ENCODE measurements at places on chromosomes 4 and X. TPM values are rescaled to one million over a fixed set of nuclear protein-coding genes. Genes with fewer than 3 reads are reported as not detected.

The PDLIM5 gene
- 16.5 TPM for total RNA-seq

The NXF2B gene
- not detected for total RNA-seq

The NUP62CL gene
- 1.1 TPM for total RNA-seq

The LEF1 gene
- 131 TPM for total RNA-seq

DNA sequence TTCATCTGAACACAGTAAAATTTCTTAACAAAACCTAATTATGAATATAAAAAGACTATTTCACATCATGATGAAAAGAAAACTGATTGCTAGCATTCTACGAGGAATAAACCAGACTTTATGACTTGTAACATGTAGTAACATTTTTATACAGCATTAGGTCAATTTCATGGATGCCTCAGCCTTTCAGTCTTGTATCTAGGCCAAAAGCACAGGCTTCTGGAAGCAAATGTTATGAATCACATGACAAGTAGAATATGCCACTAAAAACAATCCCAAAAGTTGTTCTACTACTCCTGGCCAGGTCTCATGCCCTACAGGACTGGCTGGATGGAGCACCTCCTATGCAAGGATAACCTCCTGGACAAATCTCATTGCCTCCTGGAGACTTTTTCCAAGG, 101.2 kb downstream of the ARHGAP6 start:
- no peak for DNase-seq

DNA sequence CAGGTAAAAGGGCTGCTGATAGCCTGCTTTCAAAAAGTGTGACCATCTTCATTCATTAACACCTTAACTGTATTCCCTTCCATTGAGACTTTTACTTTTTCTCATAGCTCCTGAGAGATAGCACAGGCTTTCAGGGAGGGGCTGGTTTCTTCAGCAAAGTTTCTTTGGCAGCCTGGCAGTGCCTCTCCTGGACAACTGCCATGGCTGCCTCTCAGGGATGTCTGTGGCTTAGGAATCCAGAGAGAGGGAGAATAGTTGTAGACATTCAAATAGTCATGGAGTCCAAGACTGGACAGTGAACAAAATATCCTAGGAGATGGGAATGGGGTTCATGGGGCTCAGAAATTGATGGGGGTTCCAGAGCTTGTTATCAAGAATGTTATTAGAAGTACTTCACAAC, 81.1 kb downstream of the FAM47B start:
- no peak for DNase-seq

- no peak for DNase-seq
These were observed 133.0 kb downstream of the SHROOM4 start for GRCh38 chrX:50680990-50681389.

DNA sequence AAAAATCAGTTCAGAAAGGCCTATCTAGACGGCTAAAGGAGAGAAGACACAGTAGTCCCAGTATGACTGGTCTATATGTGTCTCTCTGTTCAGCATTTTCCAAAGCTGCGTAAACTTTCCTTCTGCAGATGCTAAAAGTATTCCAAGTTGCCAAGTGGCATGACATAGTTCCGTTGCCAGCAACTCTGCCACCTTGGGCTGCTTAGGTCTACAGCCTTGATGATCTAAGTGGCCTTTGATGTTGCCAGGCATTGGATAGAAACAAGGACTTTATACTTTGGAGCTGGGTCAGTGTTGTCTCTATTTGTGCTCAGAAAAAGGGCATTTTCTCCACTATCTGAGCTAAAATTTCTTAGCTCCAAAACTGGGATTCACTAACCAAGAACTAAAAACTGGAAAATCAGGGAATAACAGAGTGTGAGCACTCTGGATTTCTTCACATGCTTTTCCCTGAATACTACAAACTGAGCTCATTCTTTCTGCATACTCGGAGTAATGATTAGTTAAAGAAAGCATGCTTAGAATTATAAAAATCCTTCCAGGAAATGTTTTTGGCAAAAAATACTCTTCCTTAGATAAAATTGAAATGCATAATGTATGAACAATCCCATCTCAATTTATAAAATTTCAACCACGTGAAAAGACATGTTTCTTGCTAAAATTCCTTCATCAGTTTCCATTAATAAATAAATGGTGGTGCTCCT, 191.4 kb downstream of the ADAMTS3 start:
- no peak for DNase-seq

DNA sequence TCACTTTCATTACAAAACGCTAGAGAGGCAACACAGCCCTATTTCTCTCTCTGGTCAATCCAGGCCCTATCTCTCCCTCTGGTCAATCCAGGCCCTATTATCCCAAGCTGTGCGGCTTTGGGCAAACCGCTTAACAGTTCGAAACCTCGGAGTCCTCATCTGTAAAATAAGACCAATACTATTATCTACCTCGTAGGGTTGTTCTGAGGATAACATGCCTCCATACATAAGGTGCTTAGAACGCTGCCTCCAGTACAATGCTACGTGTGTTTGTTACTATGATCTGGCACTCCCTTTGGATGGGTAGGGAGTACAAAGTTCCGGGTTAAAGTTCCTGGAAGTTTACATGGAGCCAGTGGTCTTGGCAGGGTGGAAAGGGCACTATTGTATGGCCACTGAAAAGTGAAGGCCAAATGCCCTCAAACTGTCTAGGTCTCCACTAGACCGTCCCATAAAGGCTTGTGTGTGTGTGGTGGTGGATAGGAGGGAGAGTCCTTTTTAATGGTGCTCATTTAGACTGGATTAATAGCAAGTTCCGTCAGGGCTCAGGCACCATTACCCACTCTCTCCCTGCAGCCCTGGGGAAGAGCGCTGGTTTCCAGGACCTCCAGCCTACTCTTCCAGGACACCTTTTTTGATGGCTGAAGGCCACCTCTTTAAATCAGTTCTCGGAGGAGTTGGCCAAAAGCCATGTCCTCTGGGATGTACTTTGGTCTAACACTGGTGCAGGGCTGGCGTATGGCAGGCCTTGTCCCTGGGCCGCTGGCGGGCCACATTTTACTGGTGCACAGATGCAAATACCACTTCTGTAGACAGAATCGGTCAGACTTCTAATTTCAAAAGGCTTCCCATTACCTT, 75.6 kb upstream of the BCOR start:
- no peak for DNase-seq
